ENCODE measurements at places on chromosomes 3 and 15. TPM values are rescaled to one million over a fixed set of nuclear protein-coding genes. Genes with fewer than 3 reads are reported as not detected.

- DNase-seq = no peak
Measured at GRCh38 chr3:16849795-16850194, 35.0 kb upstream of the PLCL2 start.

DNA sequence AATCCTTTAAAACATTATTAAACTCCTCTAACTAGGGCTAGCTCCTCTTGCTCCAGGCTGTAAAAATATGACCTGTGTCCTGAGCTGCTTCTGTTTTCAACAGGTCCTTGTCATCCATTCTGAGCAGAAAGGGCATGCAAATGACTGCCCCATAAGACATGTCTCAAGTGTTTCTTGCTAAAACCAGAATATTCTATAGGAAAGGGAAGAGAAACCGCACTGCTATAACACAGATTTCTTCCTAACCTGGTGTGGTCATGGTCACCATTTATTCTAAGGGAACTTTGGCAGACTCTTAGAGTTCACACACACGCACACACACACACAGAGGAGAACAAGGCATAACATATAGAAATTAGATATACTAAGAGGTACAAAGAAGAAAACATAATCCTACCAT is 34.2 kb upstream of the B3GNT5 start:
- no peak for DNase-seq

GRCh38 chr15:37059086-37059485 is 41.3 kb downstream of the MEIS2 start:
- DNase-seq = peak; percentile 82

C3orf20 gene
- 0.17 TPM for total RNA-seq

LRRC2 gene
- total RNA-seq = 0.07 TPM

All from mammary epithelial cell (primary cell).